Left colon (tissue), 2 donors: ENCODE measurements at places on chromosomes 2 and 18. TPM values are rescaled to one million over a fixed set of nuclear protein-coding genes. Genes with fewer than 3 reads are reported as not detected.

ZBTB7C gene
- total RNA-seq: 52.1 TPM

CDH7 gene
- total RNA-seq: not detected

C2orf68 gene
- 44.7 TPM for total RNA-seq

TMEM163 gene
- not detected for total RNA-seq

VIL1 gene
- 441 TPM for total RNA-seq

FMNL2 gene
- 14.8 TPM for total RNA-seq

KCNIP3 gene
- 4.7 TPM for total RNA-seq

COL3A1 gene
- total RNA-seq: 48.0 TPM

SRD5A2 gene
- total RNA-seq: not detected

ABCG8 gene
- 0.53 TPM for total RNA-seq

PID1 gene
- total RNA-seq: 51.2 TPM

TWIST2 gene
- total RNA-seq: 1.7 TPM

VIT gene
- total RNA-seq: 1.3 TPM

MAL gene
- 4.2 TPM for total RNA-seq

POTEF gene
- total RNA-seq: not detected

DNA sequence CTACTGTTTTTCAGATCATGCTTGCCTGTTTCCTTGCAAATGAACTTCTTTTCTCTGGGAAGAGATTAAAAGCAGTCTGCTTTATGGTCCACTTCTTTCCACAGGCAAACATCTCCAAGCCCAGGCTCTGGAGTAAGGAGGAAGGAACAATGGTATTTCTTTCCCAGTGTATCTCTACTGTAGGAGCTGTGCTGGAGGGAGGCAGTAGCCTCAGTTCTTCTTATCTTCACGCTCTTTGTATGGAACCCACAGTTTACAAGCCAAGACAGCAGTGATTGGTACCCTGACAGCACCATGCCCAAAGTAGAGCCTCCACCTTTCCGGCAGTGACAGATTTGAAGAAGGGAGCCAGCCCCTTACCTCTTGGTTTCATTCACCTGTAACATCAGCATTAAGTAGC, 35.2 kb downstream of the SPOPL start:
- DNase-seq: no peak

GRCh38 chr2:140506606-140507005, 1624.2 kb downstream of the LRP1B start:
- DNase-seq: no peak

DNA sequence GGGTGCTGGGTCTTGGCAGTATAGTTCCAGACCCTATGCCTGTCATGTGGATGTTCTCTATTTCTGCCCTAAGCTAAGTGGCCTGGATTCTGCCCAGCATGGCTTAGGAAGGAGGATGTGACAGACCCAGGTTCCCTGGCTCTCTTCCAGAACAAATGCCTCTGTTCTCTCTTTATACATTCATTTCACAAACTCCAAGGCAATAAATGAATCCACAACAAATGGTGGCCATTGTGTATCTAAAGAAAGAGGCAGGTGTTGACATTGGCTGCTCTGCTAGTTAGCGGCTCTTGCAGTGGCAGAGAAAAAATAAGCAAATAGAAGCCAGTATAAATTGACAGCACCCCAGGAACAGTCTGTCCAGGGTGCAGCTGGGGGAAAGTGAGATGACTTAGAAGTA, 298.6 kb downstream of the SUCLG1 start:
- DNase-seq: no peak

DNA sequence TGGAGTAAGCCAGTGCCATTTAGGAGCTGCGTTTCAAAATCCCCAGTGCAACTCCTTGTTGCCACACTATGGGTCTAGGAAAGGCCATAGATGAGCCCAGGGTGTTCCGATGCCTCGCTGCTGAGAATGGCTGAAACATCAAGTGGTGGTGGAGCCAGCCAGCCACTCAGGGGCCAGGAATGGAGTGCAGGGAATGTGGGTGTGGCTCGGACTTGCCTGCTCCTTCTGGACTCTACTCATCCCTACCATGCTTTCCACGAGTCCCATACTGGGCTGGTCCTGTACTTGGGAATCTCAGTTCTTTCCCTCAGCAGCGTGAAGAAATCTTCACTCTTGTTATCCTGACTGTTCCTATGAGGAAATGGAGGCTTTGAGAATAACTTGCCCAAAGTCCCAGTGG, 143.5 kb downstream of the INSIG2 start:
- DNase-seq: no peak

DNA sequence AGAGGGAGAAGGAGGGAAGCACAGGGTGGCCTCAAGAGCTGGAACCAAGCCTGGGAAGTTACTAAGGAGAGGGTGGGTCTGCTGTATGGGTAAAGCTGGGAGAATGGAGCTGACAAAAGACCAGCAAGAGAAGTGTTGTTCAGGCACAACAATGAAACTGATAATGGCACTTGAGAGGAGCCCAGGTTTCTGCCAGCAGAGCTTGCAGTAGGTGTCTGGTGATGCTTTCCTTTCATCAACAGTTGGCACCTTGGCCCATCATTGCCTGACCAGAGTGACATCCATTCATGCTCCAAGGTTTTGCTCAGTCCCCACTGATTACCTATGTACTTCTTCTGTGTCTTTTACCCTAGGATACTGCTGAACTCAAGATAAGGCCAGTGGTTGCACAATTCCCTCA, 92.9 kb upstream of the CXCR4 start:
- DNase-seq: no peak

GRCh38 chr2:7358865-7359447, 441.7 kb downstream of the RNF144A start:
- DNase-seq: no peak

DNA sequence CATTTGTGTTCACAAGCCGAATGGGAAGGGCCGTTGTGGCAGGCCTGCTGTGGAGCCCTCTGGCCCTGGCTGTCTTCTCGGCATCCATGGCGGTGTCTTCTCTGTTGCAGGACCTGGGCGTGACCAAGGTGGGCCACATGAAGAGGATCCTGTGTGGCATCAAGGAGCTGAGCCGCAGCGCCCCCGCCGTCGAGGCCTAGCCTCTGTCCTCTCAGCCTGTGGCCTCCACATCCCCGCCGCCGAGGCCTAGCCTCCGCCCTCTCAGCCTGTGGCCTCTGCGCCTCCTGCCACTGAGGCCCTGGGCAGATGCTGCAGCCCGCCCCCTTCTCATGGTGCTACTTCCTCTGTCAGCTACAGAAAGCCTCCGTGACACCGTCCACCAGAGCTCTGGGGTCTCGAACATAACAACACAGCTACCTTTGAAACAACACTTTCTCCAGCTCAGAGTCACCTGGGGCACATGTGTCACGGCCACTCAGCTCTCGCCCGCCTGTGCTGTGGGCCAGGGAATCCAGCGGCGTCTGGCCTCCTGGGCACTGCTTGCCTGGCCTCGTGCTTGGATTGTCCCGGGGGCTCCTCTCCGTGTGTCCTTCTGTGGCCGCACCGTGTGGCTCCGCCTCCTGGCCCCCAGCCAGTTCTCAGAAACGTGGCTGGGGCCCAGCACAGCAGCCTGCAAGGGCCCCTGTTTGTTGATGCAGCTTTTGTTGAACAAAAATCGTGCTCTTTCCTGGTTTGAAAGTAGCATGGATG, 97.1 kb downstream of the USP40 start:
- DNase-seq: no peak

- no peak for DNase-seq
Observed at GRCh38 chr18:33928231-33928630, 296.5 kb downstream of the NOL4 start.

- DNase-seq: no peak
Observed at GRCh38 chr2:56456791-56457190, 273.0 kb downstream of the CCDC85A start.

GRCh38 chr2:67416136-67416535, 19.0 kb downstream of the ETAA1 start:
- DNase-seq: no peak

- no peak for DNase-seq
Observed at GRCh38 chr18:46452820-46453219, 204.2 kb downstream of the LOXHD1 start.

- no peak for DNase-seq
Observed at GRCh38 chr2:36701391-36701795, 4.9 kb downstream of the VIT start.

- peak; percentile 76 for DNase-seq
Observed at GRCh38 chr2:43269074-43269572, 42.7 kb upstream of the ZFP36L2 start.

- DNase-seq: no peak
Observed at GRCh38 chr2:113922335-113922734, 32.4 kb downstream of the ACTR3 start.

DNA sequence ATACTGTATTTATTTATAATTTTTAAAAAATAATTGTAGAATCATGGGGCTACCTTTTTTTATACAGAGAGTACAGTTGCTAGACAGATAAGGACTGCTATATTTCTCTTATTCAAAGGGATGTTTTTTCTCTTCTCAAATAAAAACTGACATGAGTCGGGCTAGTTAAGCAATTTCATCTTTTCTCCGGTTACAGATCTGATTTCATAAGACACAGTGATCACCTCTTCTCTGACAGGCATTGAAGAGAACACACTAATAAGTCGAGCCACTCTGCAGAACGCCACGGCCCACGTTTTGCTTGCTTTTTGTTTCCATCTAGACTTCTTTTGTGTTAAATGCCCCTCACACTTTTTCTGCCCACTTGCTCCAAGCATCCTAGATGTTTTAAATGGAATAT, 85.4 kb downstream of the HNRNPLL start:
- no peak for DNase-seq

DNA sequence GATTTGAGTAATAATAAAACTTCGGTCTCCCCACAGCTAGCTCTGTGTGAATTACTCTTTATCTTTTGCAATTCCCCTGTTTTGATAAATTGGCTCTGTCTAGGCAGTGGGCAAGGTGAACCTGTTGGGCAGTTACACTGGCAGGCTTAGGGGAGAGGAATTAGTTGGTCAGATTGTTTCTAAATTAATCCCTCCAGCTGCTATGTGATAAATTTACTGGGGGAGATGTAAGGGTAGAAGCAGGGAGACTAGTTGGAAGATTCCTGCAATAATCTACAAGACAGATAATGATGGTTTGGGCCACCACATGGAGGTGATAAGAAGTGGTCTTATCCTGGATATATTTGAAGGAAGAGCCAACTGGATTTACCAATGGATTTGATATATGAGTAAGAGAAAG, 118.5 kb upstream of the TACR1 start:
- no peak for DNase-seq

- DNase-seq: peak; percentile 70
Observed at GRCh38 chr18:2984703-2985261, 28.2 kb downstream of the LPIN2 start.

- no peak for DNase-seq
Observed at GRCh38 chr2:163752267-163752666, 16.5 kb upstream of the FIGN start.

- DNase-seq: no peak
Observed at GRCh38 chr18:3211236-3211992, 8.4 kb downstream of the MYOM1 start.

DNA sequence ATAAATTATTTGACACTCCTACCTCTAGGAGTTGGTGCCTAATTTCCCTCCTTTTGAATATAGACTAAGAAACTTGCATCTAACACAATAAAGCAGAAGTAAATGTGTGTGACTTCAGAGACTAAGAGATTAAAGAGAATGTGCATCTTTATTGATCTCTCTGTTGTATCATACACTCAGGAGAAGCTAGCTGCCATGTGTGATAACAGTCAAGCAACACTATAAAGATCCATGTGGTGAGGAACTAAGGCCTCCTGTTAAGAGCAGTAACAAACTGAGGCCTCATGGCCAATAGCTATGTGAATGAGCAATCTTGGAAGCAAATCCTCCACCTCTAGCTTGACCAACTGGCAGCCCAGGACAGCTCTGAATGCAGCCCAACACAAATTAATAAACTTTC, 3.4 kb downstream of the FANCL start:
- DNase-seq: no peak

GRCh38 chr18:21760321-21760720, 19.7 kb downstream of the MIB1 start:
- no peak for DNase-seq

DNA sequence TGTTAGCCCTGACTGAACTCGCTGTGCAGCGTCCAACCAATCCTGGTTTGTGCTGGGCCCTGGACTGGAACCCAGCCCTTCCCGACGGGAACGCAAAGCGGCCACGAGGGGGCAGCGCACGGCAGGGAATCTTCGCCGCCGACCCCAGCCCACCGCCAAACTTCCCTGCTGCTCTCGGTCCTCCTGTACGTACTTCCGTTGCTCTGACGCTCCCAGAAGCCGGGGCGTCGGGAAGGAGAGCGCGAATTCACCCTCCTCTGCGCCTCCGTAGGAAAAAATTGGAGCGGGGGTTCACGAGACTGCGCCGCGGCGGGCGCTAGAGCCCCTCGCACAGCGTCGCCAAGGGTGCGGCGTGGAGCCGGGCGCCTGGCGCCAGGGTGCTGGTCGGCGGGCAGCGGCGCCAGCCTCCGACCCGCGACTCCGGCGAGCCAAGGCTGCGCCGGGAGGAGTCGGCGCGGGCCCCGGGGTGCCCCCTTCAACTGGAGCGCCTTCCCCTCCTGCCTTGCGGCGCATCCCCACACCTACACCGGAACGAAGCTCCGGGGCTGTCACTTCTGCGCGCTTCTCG, 873 bp upstream of the SH3RF3 start:
- DNase-seq: peak; percentile 73

GRCh38 chr2:145119225-145119624, 599.3 kb upstream of the ZEB2 start:
- no peak for DNase-seq

DNA sequence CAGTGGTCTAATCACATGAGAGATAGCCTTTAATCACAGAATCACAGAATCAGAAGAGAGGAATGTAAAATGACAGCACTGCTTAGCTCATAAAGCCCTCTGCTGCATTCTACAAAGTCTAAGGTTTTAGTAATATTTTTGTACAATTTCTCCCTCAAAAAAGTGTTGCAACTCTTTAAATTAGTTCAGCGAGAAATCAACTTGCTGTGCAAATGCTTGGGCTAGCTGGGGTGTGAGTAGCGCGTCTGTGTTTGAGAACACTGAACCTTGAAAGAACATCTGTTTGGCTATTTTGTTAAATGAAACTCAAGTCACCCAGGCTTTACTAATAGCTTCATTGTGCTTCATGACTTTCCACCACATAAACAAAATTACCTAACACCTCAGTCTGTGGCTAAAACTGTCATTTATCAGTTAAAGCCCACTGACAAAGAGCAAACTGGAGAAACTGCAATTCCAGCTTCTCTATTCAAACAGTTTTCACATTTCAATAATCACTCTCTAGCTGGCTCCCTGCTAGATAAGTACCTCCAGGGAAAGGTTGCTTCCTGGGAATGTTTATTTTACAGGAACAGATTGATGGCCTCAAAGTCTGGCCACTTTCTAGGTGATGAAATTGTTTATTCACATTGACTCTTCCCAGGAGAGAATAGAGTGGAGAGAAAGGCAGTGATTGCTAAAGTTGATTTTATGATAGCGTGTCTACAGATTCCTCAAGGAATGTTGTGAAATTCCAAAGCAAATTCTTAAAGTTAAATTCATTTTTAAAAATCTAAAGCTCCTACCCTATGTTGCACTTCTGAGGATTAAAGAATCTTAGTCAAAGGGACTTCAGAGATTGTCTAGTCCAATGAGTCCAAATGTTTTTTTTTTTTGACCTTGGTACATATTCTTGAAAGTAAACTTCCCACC, 36.0 kb upstream of the STAT1 start:
- DNase-seq: no peak

GRCh38 chr18:35389095-35389618, 12.0 kb upstream of the ZNF396 start:
- DNase-seq: no peak
